ENCODE measurements at places on chromosomes 11 and 22.

DNA sequence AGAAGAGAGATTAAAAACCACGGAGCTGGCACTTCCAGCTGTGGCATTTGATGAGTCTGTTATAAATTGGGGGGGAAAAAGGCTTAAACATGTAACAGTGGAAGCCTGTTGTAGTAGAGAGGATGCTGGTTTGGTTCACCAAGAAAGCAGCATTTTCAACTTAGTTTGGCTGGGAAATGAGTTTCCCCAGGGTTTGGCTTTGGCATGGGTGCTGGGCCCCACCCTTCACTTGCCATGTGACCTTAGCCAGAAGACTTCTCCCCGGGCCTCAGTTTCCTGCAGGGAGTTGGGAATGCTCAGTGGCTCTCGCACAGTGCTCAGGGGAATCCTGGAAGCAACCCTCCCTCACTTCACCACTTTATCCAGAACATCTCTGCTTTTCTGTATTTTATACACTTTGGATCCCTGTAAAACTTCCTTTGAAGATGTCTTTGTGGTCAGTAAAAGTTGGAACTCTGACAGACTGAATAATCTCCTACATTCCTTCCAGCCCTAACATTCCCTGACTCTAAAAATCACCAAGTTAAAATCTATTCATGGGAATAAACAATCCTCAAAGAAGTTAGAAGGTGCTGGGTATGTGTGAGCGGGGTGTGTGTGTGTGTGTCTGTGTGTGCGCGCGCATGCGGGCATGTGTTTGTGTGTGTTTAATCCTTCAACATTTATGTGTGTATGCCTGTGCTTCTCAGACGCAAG is 166.0 kb downstream of the TENM4 start:
- DNase-seq = no peak
- H3K27me3 ChIP-seq = no peaks in the 10 kb centered on the region
- no peak overlapping the region for H3K4me3 ChIP-seq
- H3K27ac ChIP-seq = no peak overlapping the region
- H3K36me3 ChIP-seq = no peaks in the 10 kb centered on the region
- no peaks in the 10 kb centered on the region for H3K4me1 ChIP-seq

- no peak overlapping the region for H3K27ac ChIP-seq
- no peaks in the 10 kb centered on the region for H3K4me1 ChIP-seq
- H3K4me3 ChIP-seq = peak overlapping the region; percentile 28
- H3K36me3 ChIP-seq = no peaks in the 10 kb centered on the region
- no peak for DNase-seq
- H3K27me3 ChIP-seq = no peaks in the 10 kb centered on the region
Observed at GRCh38 chr22:50314455-50315288, 7.2 kb upstream of the PLXNB2 start.

DNA sequence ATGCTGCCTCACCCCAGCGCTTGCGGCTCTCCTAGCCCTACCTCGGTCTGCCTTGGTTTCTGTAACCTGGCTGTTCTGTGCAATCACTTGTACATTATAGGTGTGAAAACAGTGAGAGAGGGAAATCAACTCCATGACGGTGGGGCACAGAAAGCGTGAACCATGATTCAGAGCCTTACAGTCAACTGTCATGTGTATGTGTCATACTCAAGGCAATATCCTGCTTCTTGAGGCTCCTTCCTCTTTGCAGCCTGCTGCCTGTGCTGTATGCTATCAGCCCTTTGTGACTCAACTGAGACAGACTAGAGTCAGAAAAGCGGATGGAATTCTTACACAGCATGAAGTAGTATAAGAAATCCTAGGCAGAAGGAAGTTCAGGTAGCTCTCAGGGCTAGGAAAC is 2.1 kb downstream of the NRIP3 start:
- H3K4me1 ChIP-seq = peaks cover 19% of the 10 kb centered on the region
- H3K27ac ChIP-seq = no peak overlapping the region
- DNase-seq = no peak
- H3K4me3 ChIP-seq = no peak overlapping the region
- peaks cover 11% of the 10 kb centered on the region for H3K27me3 ChIP-seq

DNA sequence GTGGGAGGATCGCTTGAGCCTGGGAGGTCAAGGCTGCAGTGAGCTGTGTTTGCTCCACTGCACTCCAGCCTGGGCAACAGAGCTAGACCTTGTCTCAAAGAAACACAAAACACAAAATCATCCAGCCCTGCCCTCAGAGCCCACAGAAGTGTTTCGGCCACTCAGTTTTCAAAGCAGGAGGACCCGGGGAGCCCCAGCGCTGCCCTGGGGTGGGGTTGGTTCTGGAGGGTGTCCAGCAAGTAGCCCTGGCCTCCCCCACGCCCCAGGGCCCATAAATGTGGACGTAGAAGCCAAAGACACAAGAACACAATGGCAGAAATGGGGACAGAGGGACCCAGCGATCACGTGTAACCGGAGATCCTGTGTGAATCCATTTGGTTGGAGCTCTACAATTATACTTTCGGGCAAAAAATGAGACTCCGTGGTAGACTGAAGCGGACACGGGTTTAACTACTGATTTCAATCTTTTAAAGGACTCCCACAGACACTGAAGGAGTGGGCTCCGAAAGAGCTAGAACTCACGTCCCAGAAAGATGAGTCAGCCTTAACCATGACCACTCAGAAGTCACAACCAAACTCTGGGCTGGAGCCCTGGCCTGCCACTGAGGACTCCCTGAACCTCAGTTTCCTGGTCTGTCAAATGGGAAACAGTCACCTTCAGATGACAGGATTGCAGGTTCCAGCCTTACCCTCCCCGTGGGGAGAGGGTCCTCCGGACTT is 9.0 kb upstream of the CYTH4 start:
- H3K4me1 ChIP-seq = no peaks in the 10 kb centered on the region
- peaks cover 13% of the 10 kb centered on the region for H3K27me3 ChIP-seq
- no peak overlapping the region for H3K27ac ChIP-seq
- no peak for DNase-seq
- H3K4me3 ChIP-seq = no peak overlapping the region
- no peaks in the 10 kb centered on the region for H3K36me3 ChIP-seq

- H3K36me3 ChIP-seq = no peaks in the 10 kb centered on the region
- no peak overlapping the region for H3K27ac ChIP-seq
- DNase-seq = no peak
- no peaks in the 10 kb centered on the region for H3K4me1 ChIP-seq
- H3K27me3 ChIP-seq = no peaks in the 10 kb centered on the region
Observed at GRCh38 chr22:46869831-46870441, 107.5 kb downstream of the TBC1D22A start.

DNA sequence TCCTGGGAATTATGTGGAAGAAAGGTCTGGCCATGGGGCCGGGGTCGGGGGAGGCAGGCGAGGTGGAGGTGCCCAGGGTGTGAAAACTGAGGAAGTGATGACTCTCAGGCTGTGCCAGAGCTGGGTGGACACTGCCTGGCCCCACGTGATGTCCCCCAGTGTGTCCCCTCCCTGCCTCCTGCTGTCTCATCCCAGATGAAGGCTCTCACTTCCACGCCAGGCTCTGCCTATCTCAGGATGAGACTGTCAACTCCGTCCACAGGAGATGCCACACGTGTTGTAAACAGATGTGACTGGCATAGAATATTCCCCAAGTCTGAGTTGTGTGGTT is 51.4 kb downstream of the RPS6KA4 start:
- no peaks in the 10 kb centered on the region for H3K27me3 ChIP-seq
- no peaks in the 10 kb centered on the region for H3K36me3 ChIP-seq
- H3K4me1 ChIP-seq = no peaks in the 10 kb centered on the region
- no peak overlapping the region for H3K27ac ChIP-seq
- H3K4me3 ChIP-seq = no peak overlapping the region

DNA sequence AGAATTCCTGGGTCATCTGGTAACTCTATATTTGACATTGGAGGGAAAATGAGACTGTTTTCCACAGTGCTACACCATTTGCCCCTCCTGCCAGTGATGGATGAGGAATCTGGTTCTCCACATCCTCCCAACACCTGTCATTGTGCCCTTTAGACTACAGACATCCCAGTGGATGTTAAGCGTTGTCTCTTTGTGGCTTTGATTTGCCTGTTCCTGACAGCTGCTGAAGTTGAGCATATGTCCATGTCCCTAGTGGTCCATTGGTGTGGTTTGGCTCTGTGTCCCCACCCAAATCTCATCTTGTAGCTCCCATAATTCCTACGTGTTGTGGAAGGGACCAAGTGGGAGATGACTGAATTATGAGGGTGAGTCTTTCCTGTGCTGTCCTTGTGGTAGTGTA is 88.5 kb downstream of the BRD1 start:
- DNase-seq = no peak
- H3K36me3 ChIP-seq = no peaks in the 10 kb centered on the region
- H3K27me3 ChIP-seq = peaks cover 25% of the 10 kb centered on the region

DNA sequence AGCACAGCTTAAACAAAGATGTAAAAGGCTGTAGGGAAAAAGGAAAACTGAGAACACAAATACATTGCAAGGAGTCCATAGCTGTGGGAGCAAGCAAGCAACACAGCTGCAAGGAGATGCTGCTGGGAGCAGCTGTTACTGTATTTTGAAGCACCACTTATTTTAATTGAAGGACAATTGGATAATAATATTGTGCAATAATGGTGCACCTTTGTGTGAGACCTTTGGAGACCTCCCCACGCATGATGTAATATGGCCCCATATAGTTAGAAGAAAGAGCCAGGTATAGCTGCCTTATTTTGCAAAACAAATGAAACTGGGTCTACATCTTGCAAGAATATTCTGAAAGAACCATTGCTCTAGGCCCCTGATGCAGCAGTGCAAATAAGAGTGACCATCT is 191.1 kb upstream of the KIRREL3 start:
- no peaks in the 10 kb centered on the region for H3K36me3 ChIP-seq
- no peak overlapping the region for H3K4me3 ChIP-seq
- no peak overlapping the region for H3K27ac ChIP-seq
- H3K27me3 ChIP-seq = no peaks in the 10 kb centered on the region
- H3K4me1 ChIP-seq = no peaks in the 10 kb centered on the region

GRCh38 chr11:12382451-12382850 is 5.1 kb downstream of the PARVA start:
- no peak overlapping the region for H3K27ac ChIP-seq
- H3K27me3 ChIP-seq = no peaks in the 10 kb centered on the region
- no peaks in the 10 kb centered on the region for H3K36me3 ChIP-seq
- no peak for DNase-seq
- no peaks in the 10 kb centered on the region for H3K4me1 ChIP-seq

DNA sequence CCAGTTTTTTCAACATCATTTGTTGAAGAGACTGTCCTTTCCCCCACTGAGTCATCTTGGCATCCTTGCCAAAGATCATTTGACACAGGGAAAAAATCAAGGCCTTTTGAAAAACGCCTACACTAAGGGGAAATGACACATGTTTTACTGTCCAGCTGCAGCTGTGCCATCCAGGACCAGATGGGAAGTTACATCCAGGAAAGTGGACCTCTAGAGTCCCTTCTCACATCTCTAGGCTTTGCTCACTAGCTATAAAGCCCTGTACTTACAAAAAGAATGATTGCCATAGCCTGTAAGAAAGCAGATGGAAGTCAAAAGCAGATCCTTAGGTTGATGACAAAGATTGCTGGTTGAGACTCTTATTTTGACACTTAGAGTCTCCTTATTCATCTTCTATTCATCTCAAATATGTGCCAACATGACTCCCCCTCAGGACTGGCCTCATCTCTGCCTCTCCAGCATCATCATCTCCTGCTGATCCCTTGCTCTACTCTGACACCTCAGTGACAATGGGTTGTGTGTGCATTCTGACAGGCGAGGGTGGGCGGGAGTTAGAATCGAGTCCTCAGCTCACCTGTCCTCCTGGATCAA is 22.8 kb downstream of the OSBP2 start:
- H3K27ac ChIP-seq = no peak overlapping the region
- H3K36me3 ChIP-seq = no peaks in the 10 kb centered on the region
- no peaks in the 10 kb centered on the region for H3K27me3 ChIP-seq

DNA sequence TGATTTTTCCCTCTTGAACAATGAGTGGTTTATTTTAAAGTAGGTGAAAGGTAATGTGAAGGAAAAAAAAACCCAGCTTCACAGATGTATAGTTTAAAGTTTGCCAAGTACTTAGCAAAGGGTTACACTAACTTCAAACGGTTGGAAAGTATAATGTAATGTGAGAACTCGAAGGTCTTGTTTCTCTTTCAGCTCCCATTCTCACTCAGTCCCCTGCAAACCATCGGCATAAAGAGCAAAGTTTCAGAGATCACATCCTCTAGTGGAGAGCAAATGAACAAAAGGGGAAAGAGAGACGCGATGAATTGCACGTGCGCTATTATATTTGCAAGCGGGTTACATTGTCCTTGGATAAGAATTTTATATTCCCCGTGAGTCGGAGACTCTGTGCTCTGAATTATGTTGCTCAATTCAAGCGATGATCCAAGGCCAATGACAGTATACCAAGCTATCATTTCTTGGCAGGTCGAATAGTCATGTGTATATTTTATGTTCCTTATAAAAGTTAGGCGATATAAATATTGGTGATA is 37.6 kb upstream of the BIRC3 start:
- H3K4me1 ChIP-seq = peaks cover 15% of the 10 kb centered on the region
- peak overlapping the region; percentile 46 for H3K4me3 ChIP-seq
- no peak for DNase-seq
- H3K27ac ChIP-seq = peak overlapping the region; percentile 4
- H3K36me3 ChIP-seq = no peaks in the 10 kb centered on the region
- H3K27me3 ChIP-seq = no peaks in the 10 kb centered on the region

DNA sequence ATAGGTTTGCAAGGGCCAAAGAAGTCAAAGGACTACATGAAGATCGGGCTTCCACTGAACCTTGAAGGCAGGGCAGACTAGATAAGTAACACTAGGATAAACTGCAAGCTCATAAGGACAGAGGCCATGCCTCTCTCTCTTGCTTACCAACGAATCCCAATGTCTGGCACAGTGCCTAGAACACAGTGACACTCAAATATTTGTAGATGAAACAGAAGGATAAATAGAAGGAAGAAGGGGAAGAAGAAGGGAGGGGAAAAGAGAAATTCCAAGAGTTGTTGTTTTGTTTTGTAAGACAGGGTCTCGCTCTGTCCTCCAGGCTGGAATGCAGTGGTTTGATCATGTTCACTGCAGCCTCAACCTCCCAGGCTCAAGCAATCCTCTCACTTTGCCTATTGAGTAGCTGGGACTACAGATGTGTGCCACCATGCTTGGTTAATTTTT is 26.9 kb downstream of the SIK3 start:
- H3K27ac ChIP-seq = peak overlapping the region; percentile 79
- H3K36me3 ChIP-seq = no peaks in the 10 kb centered on the region
- peaks cover 48% of the 10 kb centered on the region for H3K4me1 ChIP-seq
- H3K27me3 ChIP-seq = no peaks in the 10 kb centered on the region
- peak; percentile 20 for DNase-seq
- H3K4me3 ChIP-seq = no peak overlapping the region

Measured in psoas muscle (tissue), 8 donors.